Hindlimb muscle (tissue), 1 donor: ENCODE measurements at places on chromosomes 7 and 10. TPM values are rescaled to one million over a fixed set of nuclear protein-coding genes. Genes with fewer than 3 reads are reported as not detected.

The CRPPA gene
- 4.4 TPM for polyA plus RNA-seq

The SORBS1 gene
- 72.6 TPM for polyA plus RNA-seq

The PWWP2B gene
- 19.9 TPM for polyA plus RNA-seq

The CLDN4 gene
- polyA plus RNA-seq: 0.97 TPM

The GPC2 gene
- polyA plus RNA-seq: 10.1 TPM

The HSPA14 gene
- polyA plus RNA-seq: 13.3 TPM

The KNDC1 gene
- 10.7 TPM for polyA plus RNA-seq

DNA sequence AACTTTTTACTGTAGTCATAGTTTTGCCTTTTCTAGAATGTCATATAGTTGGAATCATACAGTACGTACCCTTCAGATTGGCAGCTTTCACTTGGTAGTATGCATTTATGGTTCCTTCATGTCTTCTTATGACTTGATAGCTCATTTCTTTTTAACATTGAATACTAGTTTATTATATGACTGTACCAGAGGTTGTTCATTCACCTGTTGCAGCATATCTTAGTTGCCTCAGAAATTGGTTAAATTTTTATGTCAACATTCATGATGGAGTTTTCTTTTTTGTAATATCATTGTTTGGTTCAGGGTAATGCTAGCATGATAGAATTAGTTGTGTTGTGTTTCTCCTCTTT lies 94.8 kb upstream of the CDK13 start:
- DNase-seq: no peak

DNA sequence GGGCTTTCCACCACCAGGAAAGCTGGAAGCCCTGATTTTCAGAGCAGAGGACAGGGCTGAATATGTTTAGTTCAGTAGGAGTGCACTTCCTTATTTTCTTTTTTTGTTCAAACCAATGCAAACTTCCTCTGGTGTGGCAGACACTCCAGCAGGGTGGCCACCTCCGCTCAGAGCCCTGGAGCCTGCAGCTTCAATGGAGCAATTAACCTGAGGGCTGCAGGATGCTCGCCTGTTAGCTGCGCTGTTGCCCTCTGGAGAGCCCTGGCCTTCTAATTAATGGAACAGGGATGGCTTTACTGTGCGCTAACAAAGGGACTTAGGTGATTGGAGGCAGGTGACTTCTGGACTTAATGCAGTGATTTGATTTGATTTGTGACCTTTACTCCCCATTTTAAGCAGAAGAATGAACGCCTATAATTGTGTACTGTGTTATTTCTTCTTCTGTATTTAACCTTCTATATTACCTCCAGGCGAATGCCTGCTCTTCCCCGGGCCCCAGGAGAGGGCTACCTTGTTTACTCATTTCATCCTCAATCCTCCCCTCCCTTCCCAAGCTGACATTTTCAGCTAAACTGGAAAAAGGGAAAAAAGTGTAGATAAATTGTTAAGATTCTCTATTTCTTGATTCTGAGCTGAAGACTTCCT lies 123.0 kb upstream of the CTBP2 start:
- DNase-seq: no peak

- DNase-seq: no peak
Observed at GRCh38 chr7:142646386-142647140, 102.7 kb upstream of the PRSS1 start.

DNA sequence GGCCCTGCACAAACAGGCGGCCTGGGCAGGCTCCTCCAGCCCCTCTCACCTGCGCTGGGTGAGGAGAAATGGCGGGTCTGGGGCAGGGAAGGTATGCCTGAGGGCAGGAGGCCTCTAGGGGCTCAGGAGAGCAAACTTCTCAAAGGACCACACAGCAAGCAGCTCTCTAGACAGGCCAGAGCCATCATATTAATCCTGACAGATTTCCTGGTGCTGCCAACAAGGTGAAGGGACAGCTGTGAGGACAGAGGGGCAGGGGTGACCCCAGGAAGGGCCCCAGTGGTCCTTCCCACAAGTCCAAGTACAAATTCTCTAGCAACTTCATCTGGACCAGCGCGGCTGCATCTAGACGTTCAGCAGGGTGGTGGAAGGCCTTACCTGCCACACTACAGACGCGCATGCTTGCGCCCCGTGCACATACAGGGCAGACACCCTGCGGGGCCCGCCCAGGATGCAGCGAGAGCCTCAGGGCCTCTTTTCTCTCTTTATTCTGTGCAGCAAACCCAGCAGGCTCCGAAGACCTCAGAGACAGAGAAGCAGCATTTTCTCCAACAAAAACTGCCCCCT lies 62.1 kb downstream of the ZRANB1 start:
- DNase-seq: no peak

DNA sequence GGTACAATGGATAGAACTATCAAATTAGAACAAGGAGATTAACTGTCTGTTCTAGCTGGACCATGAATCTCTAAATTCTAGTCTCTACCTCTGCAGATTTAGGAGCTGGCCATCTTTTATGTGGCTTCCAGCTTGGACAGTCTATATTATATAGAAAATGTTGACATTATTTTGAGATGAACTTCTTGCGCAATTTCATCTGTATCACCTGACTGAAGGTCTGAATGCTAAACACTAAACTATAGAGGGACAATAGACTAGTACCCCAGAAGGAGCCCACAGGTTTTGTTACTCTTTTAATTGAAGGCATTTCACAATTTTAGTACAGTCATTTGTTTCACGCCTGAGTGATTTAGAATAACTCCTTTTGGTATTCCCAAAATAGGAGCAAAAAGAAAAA lies 222.4 kb upstream of the ANKRD30A start:
- no peak for DNase-seq

- no peak for DNase-seq
Observed at GRCh38 chr10:132357286-132358058, 25.5 kb downstream of the LRRC27 start.

DNA sequence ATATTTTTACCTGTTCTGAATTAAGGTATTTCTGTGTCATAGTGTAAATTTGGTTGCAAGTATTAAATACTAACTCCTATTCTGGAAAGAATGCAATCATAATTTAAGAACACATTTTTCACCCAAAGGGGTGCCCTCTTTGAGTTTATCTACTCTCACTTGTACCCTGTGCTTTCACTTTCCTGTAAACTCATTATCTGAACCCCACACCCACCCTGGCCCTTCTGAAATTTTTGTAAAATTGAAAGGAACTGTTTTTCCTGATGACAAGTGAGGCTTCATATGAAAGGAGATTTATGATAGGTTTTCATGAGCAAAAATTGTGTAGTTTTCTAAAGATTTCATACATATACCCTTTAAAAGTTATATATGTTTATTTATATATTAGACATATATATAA lies 134.5 kb downstream of the WNT2 start:
- no peak for DNase-seq

DNA sequence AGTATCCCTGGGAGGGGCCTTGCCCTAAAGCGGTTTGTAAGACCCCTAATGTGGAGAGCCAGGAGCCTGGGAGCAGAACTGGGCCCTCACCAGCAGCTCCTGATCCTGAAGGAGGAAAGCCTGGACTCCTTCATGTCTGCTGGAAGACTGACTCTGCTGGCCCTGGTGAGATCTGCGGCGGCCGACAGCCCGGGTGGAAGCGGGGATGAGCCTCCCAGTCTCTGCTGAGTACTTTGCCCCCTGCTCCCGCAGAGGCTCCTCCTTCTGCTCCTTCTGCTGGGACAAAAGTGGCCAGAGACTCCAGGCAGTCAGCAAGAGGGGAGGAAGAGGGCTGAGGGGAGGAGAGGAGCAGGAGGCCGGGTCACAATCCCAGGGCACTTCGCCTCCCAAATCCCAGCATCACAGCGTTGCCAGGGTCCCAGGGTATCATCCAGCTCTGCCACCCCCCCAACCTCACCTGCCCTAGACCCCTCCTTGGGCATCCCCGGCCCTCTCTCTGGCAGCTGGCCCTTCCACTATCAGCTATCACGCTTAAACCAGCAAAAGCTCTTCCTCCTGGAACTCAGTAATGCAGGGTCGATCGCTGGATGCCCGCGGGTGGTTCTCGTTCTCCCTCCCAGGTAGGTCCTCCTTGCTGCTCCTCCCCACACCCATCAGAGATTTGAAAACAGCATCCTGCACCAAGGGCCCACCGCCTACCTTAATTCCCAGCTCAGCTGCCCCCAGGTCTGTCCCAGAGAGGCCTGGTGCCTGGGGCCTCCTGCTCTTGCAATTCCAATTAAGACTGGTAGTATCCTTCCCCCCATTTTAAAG lies 7.9 kb downstream of the TBATA start:
- no peak for DNase-seq
